Central memory CD8-positive, alpha-beta T cell (primary cell): ENCODE measurements at places on chromosomes 7 and 10.

DNA sequence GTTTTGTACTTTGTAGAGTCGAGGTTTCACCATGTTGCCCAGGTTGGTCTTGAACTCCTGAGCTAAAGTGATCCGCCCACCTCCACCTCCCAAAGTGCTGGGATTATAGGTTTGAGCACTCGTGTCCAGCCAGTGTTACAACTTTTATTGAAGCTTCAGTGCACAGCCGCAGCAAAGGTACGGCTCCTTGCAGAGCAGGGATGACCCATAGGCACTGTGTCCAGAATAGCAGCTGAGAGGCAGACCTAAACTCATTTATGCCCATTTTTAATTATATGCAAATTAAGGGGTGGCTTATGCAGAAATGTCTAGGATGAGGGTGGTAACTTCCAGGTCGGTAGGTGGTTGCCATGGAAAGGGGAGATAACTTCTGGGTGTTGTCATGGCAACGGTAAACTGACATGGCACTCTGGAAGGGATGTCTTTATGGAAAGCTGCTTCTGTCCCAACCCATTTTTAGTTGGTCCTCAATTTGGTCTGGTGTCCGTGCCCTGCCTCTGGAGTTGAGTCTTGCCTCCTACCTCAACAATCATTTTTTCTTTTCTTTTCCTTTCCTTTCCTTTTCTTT, 22.7 kb downstream of the NYAP1 start:
- H3K27me3 ChIP-seq = no peaks in the 10 kb centered on the region
- H3K36me3 ChIP-seq = no peaks in the 10 kb centered on the region
- no peak for DNase-seq

- no peaks in the 10 kb centered on the region for H3K36me3 ChIP-seq
- peaks cover 43% of the 10 kb centered on the region for H3K27me3 ChIP-seq
- H3K27ac ChIP-seq = no peak within 1 kb of the TSS
- no peaks in the 10 kb centered on the region for H3K4me1 ChIP-seq
- H3K4me3 ChIP-seq = peak within 1 kb of the TSS; percentile 58
- DNase-seq = no peak
Observed at GRCh38 chr7:101362334-101363195, at the start of gene COL26A1. COL26A1 (plus strand) TSS chr7:101362875; CDS start chr7:101363033, 158 bp downstream.

DNA sequence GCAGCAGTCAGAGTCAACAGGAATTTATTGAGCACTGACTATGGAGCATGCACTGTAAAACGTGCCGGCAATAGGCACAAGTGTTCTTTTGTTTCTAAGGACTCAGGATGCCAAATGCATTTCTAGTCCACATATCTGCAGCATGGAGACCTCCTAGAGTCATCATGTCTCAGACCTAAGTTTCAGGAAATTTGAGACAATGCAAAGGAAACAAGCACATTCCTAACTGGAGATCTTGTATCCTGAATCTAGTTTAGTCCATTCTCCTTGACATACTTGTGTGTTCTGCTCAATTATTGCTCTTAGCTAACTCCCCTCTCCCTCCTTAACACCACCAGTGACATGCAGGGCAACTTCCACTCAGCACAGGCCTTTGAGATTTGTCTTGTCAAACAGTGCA, 173.2 kb downstream of the ZNF438 start:
- DNase-seq = no peak
- no peak overlapping the region for H3K27ac ChIP-seq

- DNase-seq = no peak
- H3K4me1 ChIP-seq = no peaks in the 10 kb centered on the region
- H3K27me3 ChIP-seq = no peaks in the 10 kb centered on the region
- H3K4me3 ChIP-seq = no peak overlapping the region
- H3K36me3 ChIP-seq = peaks cover 14% of the 10 kb centered on the region
- H3K27ac ChIP-seq = no peak overlapping the region
Observed at GRCh38 chr10:15780353-15781135, 60.8 kb upstream of the ITGA8 start.

- H3K4me3 ChIP-seq = no peak overlapping the region
- no peaks in the 10 kb centered on the region for H3K4me1 ChIP-seq
- DNase-seq = no peak
- no peak overlapping the region for H3K27ac ChIP-seq
Observed at GRCh38 chr10:87976101-87976743, 112.8 kb downstream of the PTEN start.

GRCh38 chr7:106844279-106844997, 20.6 kb upstream of the PIK3CG start:
- no peaks in the 10 kb centered on the region for H3K4me1 ChIP-seq
- no peaks in the 10 kb centered on the region for H3K27me3 ChIP-seq
- no peak for DNase-seq
- no peak overlapping the region for H3K27ac ChIP-seq
- no peak overlapping the region for H3K4me3 ChIP-seq

DNA sequence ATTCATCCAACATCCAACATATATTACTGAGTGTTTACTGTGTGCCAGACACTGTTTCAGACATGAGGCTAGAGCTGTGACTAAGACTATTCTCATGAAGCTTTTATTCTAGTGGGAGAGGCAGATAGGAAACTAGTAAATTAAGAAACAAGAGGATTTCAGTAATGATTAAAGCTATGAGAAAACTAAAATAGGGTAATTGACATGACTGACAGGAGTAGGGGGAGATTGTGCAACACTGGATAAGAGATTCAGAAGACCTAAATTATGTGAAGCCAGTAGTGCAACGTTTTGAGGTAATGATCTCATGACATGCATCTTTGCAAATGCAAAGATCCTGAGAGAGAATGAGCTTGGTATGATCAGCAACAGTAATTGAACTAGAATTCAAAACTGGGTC, 48.6 kb upstream of the MKLN1 start:
- no peak overlapping the region for H3K27ac ChIP-seq
- H3K4me1 ChIP-seq = no peaks in the 10 kb centered on the region
- H3K36me3 ChIP-seq = peaks cover 2% of the 10 kb centered on the region
- no peak for DNase-seq

GRCh38 chr7:99767662-99768061, 16.3 kb downstream of the CYP3A4 start:
- peaks cover 6% of the 10 kb centered on the region for H3K4me1 ChIP-seq
- H3K27me3 ChIP-seq = peaks cover 34% of the 10 kb centered on the region
- H3K36me3 ChIP-seq = no peaks in the 10 kb centered on the region
- H3K27ac ChIP-seq = no peak overlapping the region
- no peak for DNase-seq
- no peak overlapping the region for H3K4me3 ChIP-seq
